ENCODE measurements at places on chromosomes 11 and 22.

DNA sequence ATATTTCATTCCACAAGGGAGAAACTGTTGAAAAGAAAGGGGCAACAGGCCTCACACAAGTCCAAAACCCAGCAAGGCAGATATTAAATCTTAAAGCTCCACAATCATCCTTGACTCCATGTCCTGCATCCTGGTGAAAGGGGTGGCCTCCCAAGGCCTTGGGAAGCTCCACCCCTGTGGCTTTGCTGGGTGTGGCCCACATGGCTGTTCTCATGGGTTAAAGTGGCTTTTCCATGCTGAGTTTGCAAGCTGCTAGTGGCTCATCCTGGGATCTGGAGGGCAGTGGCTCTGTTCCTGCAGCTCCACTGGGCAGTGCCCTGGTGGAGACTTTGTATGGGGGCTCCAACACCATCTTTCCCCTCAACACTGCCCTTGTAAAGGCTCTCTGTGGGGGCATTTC lies 106.4 kb downstream of the CTNND1 start:
- DNase-seq, result no peak

DNA sequence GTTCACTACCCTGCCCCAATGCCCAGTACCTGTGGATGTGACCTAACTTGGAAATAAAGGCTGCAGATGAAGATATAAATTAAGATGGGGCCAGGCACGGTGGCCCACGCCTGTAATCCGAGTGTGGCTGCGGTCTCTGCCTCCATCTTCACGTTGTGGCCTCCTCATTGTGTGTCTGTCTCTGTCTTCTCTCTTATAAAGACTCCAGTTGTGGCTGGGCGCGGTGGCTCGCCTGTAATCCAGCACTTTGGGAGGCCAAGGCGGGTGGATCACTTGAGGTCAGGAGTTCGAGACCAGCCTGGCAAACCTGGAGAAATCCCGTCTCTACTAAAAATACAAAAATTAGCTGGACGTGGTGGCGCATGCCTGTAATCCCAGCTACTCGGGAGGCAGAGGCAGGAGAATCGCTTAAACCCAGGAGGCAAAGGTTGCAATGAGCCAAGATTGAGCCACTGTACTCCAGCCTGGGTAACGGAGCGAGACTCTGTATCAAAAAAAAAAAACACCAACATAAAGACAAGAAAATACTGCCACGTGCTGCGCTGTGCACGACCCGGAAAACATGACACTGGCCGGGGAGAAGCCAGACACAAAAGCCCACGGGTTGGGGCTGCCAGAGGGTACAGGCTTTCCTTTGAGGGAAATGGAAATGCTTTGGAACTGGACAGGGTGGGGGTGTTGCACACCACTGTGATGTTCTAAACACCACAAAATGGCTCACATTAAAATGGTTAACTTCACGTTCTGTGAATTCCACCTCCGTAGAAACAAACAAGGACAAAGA lies 18.7 kb downstream of the CELSR1 start:
- DNase-seq, result no peak

GRCh38 chr11:83054904-83055380 lies 16.8 kb downstream of the RAB30 start:
- DNase-seq, result no peak

- DNase-seq, result no peak
These were observed 17.5 kb upstream of the OPCML start for GRCh38 chr11:133549826-133550225.

DNA sequence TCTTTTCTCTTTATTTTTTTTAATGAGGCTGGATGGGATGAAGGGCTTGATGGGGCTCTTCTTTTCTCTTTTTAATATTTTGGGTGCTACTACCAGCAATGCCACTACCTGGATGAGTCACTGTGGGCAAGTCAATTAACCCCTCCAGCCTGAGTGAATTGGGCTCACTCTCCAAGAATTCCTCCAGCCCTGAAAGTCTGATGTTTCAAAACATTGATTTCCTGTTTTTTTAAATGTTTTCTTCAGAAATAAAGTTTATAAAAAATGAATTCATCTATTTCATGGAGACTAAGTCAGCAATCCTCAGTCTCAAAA lies 812 bp upstream of the OR5A2 start:
- no peak for DNase-seq

DNA sequence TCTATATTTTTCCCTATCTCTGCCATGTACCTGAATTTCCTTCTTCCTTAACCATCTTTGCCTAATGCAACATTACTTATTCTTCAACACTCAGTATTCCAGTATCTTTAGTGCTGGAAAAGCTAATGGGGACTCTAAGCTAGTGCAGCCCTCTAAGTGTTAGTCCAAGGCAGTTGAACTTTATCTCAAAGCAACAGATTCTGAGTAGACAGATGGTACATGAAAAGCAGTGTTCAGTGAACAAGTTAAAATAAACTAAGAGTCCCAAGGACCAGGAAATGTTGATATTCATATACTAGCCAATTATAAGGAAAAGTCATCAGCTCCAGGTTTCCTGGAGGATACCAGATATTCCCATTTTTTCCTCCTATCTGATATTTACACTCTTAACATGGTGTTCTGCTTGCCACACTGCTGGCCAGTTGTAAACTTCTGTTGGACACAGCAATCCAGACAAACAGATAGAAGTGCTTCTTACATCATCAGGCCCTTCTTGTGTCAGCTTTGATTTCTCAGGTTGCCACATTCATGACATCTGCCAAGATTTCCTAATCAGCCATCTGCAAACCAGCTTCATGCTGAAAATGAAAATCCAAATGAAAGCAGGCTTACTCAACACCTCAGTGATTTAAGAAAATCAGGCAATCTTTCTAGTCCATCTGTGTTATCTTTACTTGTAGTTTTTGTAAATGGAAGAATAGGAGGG lies 255.9 kb upstream of the POU2AF2 start:
- no peak for DNase-seq

- no peak for DNase-seq
These were observed 58.2 kb upstream of the DRD2 start for GRCh38 chr11:113533425-113533698.

DNA sequence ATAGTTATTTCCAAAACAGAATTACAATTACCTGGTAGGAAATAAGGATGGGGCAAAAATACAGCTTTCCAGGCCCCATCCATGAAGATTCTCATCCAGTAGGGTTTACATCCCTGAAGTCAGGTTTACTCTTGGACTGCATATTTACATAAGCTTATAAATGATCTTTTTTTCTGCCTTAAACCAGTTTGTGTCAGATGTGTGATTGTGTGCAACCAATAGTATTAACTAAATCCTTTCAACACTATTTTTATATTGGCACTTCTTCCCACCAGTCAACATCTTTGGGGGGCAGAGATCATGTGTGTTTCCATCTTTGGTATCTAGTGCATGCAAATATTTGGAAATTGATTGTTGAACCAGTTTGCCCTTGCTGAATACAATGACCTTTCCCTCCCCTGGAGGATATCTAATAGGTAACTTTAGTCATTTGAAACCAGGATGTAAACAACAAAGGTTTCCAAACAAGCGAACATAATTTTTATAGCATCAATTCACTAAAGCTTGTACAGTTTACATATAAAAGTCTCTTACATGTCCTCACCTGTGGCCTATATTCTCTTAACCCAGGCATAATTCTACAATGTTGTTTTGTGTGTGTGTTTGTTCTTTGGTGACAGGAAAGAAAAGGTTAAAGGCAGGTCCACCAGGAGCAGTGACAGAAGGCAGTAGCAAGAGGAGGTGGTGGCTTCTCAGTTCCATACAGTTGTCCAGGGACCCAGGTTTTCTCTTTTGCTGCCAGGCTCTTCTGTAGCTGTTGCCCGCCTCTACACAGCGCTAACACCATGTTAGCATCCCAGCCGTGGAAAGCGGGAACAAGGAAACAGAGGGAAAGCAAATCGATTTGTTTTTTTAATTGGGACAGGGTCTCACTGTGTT lies 1.7 kb upstream of the ME3 start:
- DNase-seq, result no peak

DNA sequence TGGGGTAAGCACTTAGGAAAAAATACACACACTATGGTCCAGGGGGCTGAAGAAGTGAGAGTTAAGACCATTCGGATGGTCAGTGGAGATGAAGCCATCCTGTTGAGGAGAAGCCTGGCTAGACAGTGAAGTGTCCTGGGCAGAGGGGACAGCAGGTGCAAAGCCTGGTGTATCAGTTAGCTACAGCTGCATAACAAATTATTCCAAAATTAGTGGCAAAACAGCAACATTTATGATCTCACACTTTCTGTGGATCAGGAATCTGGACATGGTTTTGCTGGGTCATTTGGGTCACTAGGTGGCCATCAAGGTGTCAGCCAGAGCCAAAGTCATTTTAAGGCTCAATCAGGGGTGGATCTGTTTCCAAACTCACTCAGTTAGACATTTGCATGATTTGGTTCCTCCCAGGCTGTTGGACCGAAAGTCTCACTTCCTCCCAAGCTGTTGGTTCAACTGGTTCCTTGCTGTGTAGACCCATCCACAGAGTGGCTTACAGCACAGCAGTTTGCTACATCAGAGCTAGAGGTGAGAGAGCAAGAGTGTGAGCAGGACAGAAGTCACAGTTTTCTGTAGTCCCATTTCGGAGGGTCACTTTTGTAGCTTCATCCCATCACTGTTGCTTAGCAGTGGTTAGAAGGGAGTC lies 80.1 kb upstream of the ALX4 start:
- no peak for DNase-seq

DNA sequence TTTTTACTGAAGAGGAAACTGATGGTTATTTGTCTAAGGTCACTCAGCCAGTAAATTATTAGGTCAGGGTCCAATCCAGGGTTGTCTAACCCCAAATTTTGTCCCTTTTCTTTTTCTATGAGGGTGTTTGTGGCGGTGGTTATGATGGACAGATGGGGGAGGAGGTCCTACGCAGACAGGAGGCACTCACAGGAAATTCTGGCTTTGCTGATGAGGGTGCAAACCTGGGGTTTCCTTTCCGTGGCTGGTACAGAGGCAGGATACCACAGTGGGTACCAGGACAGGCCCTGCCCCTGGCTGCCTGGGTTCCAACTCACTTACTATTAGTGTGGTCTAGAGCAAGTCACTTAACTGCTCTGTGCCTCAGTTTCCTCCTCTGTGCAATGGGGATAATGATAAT lies 91.0 kb downstream of the RRM1 start:
- no peak for DNase-seq

DNA sequence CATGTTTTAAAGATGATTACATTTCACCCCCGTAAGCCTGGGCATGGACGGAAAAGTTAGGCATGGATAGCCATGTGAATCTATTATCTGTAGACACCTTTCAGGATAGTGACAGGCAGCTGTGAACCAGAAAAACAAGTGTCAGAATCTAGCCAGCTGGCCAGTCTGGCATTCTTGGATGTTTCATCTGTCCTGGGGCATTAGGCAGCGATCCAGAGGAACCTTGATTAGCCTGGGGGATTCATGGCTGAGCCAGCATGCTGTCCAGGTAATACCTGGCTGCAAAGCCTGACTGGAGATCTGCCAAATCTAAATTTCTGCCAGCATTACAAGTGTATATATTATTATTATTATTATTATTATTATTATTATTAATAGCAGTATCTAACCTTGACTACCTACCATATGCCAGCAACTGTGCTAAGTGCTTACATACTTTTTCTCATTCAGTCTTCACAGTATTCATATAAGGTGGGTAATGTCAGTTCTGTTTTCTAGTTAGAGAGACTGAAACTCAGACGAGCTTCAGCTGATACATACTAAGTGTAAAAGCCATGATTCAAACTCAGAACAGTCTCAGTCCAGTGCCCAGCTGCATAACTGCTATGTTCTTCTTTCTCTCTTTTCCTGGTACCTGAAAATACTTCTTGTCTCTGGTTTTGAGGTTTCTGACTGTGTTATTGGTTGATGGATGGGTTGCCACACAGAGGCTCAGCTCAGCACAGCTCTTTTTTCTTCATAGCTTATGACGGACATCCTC lies 12.8 kb downstream of the BMAL1 start:
- DNase-seq, result no peak

GRCh38 chr22:43854786-43855271 lies 7.5 kb downstream of the SULT4A1 start:
- DNase-seq, result no peak

GRCh38 chr11:78539506-78539905 lies 35.2 kb downstream of the NARS2 start:
- no peak for DNase-seq

- DNase-seq, result no peak
These were observed 62.2 kb downstream of the BCR start for GRCh38 chr22:23242473-23243001.

GRCh38 chr22:18035751-18036150 lies 11.4 kb upstream of the MICAL3 start:
- no peak for DNase-seq

GRCh38 chr22:38414009-38414395 lies 41.0 kb downstream of the KCNJ4 start:
- DNase-seq, result no peak

DNA sequence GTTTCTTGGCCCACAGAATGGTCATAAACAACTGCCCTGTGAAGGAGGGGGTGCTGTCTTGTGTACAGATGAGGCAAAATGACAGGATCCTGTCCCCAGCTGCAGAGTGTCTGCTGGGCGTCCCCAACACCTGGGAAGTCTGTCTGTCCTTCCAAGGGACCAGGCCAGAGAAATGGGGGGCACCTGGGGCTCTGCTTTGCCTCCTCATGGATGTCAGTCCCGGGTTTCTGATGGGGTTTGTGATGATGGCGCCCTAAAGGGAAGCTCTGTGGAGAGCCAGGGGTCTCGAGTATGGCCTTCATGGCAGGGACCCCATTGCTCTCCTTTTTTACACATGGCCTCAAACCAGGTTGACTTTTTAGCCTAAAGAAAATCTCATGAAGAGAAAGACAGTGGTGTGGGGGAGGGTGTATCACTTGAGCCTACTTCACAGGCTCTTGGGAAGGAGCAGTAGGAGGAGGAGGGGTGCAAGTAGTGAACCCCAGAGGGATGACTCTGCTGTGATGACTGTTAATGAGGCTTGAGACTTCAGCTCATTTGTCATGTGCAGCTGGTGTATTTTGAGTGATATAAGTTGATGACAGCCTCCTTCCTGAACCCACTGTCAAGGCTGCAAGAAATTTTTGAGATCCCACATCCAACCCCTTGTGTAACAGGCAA lies 40.6 kb upstream of the TUB start:
- DNase-seq, result no peak

DNA sequence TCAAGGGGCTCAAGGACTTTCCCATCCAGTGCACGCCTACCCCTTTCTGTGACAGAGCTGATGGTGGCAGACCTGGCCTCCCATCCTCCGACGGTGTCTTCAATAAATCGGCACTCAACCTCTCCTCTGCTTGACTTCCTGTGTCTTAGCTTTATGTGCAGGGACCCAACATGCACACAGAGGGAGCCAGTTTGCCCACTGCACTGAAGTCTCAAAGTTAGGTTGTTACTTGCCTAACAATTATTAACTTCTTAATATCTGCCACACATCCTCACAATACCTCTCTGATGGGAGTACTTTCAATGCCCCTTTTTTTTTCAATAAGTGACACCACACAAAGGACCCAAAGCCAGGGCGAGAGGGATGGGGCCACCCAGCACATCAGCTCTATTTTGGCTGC lies 3.6 kb downstream of the IZUMO1R start:
- no peak for DNase-seq

- no peak for DNase-seq
These were observed 15.7 kb downstream of the MYO18B start for GRCh38 chr22:25757686-25758085.

Measured in GM06990 (cell line).